ENCODE measurements at places on chromosomes 11 and 22. TPM values are rescaled to one million over a fixed set of nuclear protein-coding genes. Genes with fewer than 3 reads are reported as not detected.
A peak's percentile ranks its signal among the peaks of the same experiment; 100 is the strongest.

The MB gene
- total RNA-seq, result not detected

The MPZL2 gene
- total RNA-seq, result not detected

DNA sequence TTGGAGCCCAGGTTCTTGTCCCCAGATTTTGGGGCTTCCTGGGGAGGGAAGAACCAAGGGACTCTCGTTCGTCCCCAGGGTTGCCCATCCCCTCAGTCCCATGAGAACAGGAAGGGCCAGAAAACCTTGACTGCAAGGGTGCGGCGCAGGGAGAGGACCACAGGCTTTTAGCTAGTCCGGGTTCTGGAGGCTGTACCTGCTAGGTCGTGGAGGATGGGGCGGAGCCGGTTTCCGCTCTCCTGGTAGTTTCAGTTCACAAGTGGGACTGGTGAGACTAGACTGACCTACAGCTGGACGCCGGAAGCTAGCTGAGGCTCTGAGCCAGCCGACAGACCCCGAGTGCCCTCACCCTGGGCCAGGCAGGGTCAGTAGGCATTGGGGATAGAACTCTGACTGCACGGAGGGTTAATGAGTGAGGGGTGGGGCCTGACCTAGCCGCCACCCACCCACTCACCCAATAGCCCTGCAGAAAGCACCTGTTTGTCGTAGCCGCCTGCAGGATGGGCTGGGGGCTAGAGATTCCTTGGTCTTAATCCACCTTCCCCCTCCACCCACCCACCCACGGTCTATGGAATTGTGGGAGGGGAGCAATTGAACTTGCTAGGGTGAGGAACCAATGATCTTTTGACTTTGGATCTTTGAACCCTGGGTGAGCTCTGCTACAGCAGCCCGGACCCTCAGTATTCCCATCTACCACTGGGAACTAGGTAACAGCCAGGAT, 1.5 kb downstream of the MAFF start:
- H3K27ac ChIP-seq, result peak overlapping the region; percentile 96
- DNase-seq, result peak; percentile 53
- H3K36me3 ChIP-seq, result 0 out of 2 replicates have a peak, but pooled peaks cover 1% of the 10 kb centered on the region
- peaks cover 24% of the 10 kb centered on the region for H3K4me1 ChIP-seq
- H3K27me3 ChIP-seq, result no peaks in the 10 kb centered on the region

DNA sequence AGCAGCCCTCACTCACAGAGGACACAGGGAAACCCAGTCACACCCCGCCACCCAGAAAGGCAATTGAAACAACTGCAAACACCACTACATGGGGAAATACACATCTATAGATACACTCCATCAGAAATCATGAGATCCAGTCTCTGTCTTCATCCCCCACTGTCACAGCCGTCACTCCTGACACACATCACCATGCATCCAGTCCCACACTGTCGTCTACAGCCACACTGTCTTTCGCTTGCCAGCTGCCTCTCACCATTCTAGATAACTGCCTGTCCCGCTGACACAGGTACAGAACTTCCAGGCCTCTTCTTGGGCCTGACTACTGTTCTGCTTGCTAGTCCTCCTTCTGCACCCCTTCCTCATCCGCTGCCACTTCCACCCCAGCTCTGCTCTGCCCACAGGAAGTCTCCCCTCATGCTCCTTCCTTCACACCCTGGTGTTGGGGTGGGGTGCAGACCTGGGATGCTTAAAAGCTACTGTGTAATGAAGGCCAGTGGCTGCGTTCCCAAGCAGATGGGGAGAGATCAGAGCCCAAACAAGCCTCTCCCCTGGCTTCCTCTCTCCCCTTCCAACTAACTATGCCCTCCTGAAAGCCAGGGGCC, 42.6 kb downstream of the SLC22A12 start:
- H3K4me3 ChIP-seq, result no peak overlapping the region
- no peaks in the 10 kb centered on the region for H3K4me1 ChIP-seq
- no peaks in the 10 kb centered on the region for H3K36me3 ChIP-seq
- DNase-seq, result no peak
- peaks cover 68% of the 10 kb centered on the region for H3K27me3 ChIP-seq
- no peak overlapping the region for H3K27ac ChIP-seq

DNA sequence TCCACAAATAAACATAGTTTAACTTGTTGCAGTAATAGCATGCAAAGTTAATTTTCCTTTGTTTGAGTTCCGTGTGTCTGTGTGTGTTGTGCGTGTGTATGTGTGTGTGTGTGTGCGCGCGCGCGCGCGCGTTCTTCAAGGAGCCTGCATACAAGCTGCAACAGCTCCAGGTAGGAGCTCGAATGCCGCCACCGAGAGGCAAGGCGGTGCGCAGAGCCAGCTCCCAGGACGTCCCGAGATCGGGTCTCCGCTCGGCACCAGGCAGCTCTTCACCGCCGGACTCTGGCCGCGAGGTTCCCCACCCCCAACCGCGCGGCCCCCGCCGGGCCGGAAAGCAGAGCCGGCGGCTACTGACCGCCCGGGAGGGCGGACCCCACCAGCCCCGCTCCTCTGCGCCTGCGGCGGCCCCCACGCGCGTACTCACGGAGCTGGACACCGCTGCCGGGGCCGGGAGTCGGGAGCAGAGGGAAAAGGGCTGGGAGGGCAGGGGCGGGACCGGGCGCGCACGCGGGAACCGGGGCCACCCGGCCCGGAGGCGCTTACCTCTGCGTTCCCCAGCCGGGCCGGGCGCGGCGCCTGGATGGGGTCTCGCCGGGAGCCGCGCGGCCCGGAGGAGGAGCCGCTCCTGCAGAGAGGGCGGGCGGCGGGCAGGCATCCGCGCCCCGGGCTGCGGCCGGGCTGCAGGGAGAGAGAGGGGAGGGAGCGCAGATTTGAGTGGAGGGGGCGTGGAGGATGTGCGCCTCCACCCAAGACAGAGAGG, 40.4 kb upstream of the AKIP1 start:
- H3K27me3 ChIP-seq, result no peaks in the 10 kb centered on the region
- no peaks in the 10 kb centered on the region for H3K36me3 ChIP-seq
- peak overlapping the region; percentile 78 for H3K27ac ChIP-seq
- peak overlapping the region; percentile 51 for H3K4me3 ChIP-seq

DNA sequence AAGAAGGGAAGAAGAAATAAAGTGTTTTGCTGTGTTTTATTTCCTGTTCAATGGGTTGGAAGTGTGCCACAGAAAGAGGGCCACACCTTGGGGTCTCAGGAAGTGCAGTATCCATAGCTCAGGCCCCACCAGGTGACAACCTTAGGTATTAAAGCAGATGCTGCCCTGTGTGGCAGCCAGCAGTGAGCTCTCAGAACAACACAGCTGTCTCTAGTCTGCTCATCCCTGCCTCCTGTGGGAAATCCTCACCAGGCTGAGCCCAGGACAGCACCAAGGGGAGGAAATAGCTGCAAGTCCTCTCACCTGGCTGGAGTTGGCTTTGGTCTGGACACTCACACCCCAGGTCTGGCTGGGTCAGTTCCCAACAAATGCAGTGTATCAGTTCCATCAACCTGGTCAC, 25.1 kb downstream of the ARL14EP start:
- peaks cover 2% of the 10 kb centered on the region for H3K27me3 ChIP-seq
- no peak overlapping the region for H3K4me3 ChIP-seq
- H3K27ac ChIP-seq, result no peak overlapping the region
- DNase-seq, result no peak
- no peaks in the 10 kb centered on the region for H3K4me1 ChIP-seq
- H3K36me3 ChIP-seq, result no peaks in the 10 kb centered on the region

DNA sequence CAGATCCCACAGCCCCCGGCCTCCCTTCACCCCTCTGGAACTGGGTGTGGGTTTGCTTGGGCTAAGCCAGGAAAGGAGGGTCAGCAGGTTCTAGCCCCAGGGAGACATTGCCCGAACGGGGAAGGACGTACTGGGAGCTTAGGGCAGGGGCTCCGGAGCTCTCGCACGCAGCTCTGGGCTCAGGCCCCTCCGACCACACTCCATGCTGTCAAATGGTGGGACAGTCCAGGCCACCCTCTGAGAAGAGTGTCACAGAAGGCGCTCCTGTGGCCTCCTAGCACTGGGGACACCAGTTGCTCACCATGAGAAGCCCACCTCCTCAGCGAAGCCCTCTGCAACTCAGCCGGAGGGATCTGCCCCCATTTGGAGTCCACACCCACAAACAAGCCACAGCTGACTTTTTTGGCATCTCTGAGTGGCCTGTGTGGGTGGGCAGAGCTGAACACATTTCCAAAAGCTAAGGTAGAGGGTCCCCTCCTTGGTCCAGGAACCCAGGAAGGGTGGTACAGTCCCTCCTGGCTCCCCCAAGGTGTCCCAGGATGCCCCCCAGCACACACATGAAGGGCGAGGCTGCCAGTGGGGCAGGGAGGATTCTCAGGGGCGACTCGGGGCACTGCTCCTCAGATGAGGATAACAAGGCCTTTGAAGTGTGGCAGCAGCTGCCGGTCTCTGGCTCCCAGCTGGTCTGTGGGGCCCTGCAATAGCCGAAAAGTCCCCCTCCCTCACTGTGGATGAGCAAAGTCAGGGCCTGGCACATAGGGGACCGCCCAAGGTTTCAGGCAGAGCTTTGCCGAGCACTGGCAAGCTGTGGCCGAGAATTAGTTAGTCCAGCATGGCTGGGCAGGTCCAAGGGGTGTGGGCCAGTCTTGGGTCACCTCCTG, 13.0 kb upstream of the TEF start:
- no peak overlapping the region for H3K4me3 ChIP-seq
- no peak for DNase-seq
- no peak overlapping the region for H3K27ac ChIP-seq
- H3K27me3 ChIP-seq, result peaks cover 3% of the 10 kb centered on the region
- H3K4me1 ChIP-seq, result peaks cover 11% of the 10 kb centered on the region

GRCh38 chr22:44406341-44407170, 91.5 kb downstream of the RTL6 start:
- H3K36me3 ChIP-seq, result no peaks in the 10 kb centered on the region
- H3K27ac ChIP-seq, result no peak overlapping the region
- peaks cover 12% of the 10 kb centered on the region for H3K27me3 ChIP-seq
- H3K4me3 ChIP-seq, result no peak overlapping the region

Data from IMR-90 (cell line).